ENCODE measurements at places on chromosomes 3 and 15.

- DNase-seq, result no peak
Measured at GRCh38 chr15:67840749-67841512, 1.1 kb upstream of the RNU6-1 start.

DNA sequence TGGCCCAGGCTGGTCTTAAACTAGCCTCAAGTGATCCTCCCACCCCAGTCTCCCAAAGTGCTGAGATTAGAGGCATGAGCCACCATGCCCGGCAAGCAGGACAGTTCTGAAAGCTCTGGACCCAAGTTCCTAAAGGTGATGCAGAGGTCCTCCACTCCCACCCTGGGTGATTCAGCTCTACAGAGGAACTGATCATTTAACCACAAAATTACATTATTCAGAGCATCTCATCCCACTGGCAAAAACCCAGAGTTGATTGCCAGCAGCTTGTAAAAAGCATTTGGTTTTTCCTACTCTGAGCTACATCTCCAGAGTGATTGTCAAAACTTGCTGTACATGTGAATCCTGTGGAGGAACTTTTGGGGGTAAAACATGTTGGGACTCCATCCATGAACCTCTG, 60.2 kb downstream of the SLTM start:
- no peak for DNase-seq

DNA sequence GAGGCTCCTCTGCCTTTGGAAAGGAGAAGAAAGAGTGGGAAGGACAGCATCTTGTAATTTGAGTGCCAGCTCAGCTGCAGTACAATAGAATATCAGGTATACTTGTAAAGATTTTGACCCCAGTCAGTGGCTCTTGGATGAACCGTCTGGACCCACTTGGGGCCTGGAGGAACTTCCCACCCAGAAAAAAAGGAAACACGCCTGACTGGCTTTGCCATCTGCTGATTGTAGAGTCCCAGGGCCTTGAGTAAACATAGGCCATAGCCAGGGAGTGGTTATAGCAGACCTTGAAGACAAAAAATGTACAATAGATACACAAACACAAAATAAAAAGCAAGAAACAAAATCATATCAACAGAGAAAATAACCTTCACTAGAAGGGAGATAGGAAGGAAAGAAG, 112.1 kb downstream of the GOLIM4 start:
- no peak for DNase-seq

GRCh38 chr3:101131767-101132166, 138.5 kb upstream of the ABI3BP start:
- no peak for DNase-seq

GRCh38 chr3:14884665-14885064, 62.7 kb upstream of the NR2C2 start:
- DNase-seq, result no peak

DNA sequence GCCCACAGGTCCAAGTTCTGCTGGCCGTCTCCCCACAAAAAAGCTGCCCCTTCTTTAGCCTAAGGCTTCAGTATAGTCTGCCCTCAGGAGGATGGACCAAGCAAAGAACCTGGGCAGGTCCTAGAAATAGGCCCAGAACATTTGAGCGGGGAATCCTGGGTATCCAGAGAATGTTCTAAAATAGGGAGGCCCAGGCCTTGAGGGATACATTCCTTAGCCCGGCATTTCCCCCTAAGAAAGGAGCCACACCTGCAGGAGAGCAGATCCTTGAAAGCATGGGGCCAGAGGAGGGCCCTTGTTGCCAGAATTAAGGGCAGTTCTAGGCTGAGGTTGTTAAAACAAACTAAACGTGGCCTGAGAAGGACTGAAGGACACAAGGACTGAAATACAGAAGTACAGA, 20.6 kb upstream of the MEX3B start:
- DNase-seq, result no peak

GRCh38 chr15:63939531-63940130, 105.9 kb upstream of the HERC1 start:
- no peak for DNase-seq

DNA sequence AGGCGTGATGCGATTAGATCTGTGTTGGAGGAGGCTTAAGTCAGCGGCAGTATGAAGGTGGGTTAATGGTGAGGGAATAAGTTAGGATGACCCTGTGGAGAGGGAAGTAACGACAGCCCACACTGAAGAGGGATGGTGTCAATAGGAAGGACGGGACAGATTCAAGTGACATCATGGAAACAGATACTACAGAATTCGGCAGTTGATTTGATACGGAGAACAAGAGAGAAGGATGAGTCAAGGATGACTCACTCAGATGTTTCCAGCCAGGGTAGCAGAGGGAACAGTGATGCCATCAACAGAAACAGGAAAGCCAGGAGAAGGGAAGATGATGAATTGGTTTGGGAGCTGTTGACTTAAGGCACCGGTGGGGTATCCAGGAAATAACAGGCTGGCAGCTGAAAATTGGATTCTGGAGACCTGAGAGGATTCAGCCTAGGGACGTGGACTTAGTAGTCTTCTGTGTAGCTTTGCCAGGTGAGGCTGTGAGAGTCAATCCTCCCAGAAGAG, 38.0 kb downstream of the SHC4 start:
- no peak for DNase-seq

DNA sequence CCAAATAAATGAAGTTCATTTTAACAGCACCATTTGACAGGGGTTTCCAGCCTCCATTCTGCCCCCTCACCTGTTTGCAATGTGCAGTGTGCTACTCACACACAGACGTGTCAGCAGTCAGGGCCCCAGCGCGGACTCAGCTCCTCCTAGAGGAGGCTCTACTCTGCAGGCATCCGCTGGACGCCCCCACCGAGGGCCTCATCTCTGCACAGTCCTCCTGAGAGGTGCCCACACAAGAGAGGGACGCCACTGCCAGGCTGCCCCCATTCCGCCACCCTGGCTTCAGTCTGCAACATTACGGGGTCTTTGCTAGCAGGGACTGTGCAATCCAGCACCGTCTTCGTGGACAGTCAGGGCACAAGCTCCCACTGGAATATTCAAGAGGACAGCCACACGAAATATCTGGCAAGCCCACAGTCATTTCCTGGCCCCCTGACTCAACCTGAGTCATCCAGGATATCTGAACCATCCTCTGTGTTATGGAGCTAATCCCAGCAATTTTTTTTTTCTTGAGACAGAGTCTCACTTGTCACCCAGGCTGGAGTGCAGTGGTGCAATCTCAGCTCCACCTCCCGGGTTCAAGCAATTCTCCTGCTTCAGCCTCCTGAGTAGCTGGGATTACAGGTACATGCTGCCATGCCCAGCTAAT, 255.0 kb downstream of the OCA2 start:
- no peak for DNase-seq

Data from left kidney (tissue), 8 donors.